ENCODE measurements at places on chromosomes 4 and X.
A peak's percentile ranks its signal among the peaks of the same experiment; 100 is the strongest.

- no peak for DNase-seq
Observed at GRCh38 chrX:104280609-104281008, 25.9 kb upstream of the ESX1 start.

DNA sequence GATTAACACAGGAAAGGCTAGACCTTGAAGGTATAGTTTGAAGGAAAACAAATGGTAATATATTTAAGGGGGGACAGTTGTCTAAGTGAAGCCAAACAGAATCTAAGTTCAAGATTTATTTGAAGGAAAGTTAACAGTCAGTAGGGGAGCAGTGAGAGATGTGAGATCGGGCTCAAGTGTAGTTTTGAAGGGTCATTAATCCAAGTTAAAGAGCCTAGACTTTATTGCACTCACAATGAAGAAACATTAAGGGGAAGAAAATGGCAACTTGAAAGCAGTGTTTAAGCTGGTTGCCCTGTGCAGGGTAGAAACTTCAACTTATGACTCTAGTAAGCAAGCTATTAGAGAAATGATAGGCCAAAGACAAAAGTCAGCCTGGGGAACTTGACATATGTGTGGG is 1952.2 kb downstream of the PCDH7 start:
- no peak for DNase-seq

- DNase-seq: peak; percentile 75
Observed at GRCh38 chrX:130114141-130114588, 3.9 kb upstream of the ELF4 start.

GRCh38 chr4:37970702-37971101 is 10.5 kb downstream of the PTTG2 start:
- peak; percentile 70 for DNase-seq

GRCh38 chrX:78545233-78545632 is 113.9 kb downstream of the RTL3 start:
- no peak for DNase-seq

GRCh38 chr4:13627178-13627605 is 333 bp downstream of the BOD1L1 start:
- no peak for DNase-seq

DNA sequence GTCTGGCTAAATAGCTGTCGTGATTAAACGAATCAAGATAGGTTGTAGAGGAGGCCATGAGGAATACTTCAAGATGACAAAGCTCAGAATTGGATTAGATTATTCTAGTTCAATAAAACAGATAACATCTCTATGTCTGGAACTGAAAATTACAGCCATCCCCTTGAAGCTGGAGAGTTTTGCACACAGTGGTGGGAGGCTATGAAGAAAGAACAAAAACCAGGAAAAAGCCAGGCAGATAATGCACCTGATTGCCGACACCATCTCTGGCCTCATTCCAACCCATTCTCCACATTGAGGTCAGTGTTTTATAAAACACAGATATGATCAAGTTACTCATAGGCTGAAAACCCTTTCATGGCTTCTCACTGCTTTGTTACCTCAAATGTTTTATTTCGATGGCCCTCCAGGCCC is 188.3 kb downstream of the RASL11B start:
- DNase-seq: peak; percentile 85

GRCh38 chrX:136162827-136163570 is 15.7 kb downstream of the FHL1 start:
- DNase-seq: no peak

GRCh38 chrX:154472685-154473632 is 6.1 kb downstream of the LAGE3 start:
- no peak for DNase-seq

DNA sequence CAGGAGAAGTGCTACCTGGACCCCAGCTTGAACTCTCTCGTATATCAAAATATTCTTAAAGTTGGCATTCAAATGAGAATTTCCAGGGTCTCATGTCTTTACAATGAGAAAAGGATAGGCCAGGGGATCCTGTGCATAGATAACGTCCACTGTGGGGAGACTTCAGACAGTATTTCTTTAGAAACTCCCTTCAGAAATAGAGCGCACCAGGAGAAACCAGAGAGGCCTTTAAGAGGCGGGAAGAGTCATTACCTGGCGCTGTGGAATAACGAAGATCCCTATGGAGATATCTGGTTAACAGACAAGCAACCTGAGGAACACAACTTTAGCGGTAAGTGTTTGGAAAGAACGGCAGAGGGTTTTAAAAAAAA is 600 bp downstream of the RADX start:
- no peak for DNase-seq

All from NCI-H2029 (cell line).